MG63 (cell line): ENCODE measurements at places on chromosomes 4 and X. TPM values are rescaled to one million over a fixed set of nuclear protein-coding genes. Genes with fewer than 3 reads are reported as not detected.

The GLUD2 gene
- 1.5 and 3.0 TPM in 2 replicates for total RNA-seq

The ZDHHC15 gene
- not detected in 2 replicates for total RNA-seq

The GPR173 gene
- 0.63 TPM in 1 of 2 replicates, not detected in the other for total RNA-seq

The EPHA5 gene
- 15.2 and 22.4 TPM in 2 replicates for total RNA-seq

The SLC25A4 gene
- 6.3 and 13.7 TPM in 2 replicates for total RNA-seq

The MAGEE2 gene
- not detected in 2 replicates for total RNA-seq

The ARHGAP36 gene
- total RNA-seq: not detected in 2 replicates

The FMR1NB gene
- not detected in 2 replicates for total RNA-seq

The ADGRL3 gene
- total RNA-seq: not detected in 2 replicates

The FDCSP gene
- total RNA-seq: not detected in 2 replicates

The HPGDS gene
- total RNA-seq: not detected in 2 replicates

The MSN gene
- total RNA-seq: 303 and 315 TPM in 2 replicates

The SMR3B gene
- not detected in 2 replicates for total RNA-seq

The DCLK2 gene
- 1.4 and 3.1 TPM in 2 replicates for total RNA-seq

The CDX4 gene
- total RNA-seq: not detected in 2 replicates

The CHRDL1 gene
- 79.1 and 90.2 TPM in 2 replicates for total RNA-seq

The RBM47 gene
- 0.66 TPM in 1 of 2 replicates, not detected in the other for total RNA-seq

The GLRB gene
- total RNA-seq: 0.81 and 3.9 TPM in 2 replicates
